ENCODE measurements at places on chromosomes 16 and 17.

- no peak for DNase-seq
Measured at GRCh38 chr17:55155856-55156560, 108.8 kb upstream of the HLF start.

DNA sequence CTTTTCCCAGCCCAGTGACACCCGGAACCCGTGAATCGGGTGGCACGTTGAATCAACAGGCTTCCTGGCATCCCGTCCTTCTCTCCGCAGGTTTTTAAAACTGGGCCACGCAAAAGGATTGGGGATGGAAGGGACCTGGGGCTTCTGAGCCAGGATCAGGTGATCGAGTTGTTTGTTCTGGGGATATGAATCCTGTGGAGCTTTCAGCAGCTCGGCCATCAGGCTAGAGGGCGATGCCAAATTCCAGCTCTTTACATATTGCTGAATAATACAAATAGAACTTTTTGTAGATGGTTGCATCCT is 473 bp downstream of the SUPT6H start:
- no peak for DNase-seq

- no peak for DNase-seq
Measured at GRCh38 chr16:74842413-74842812, 67.8 kb upstream of the FA2H start.

DNA sequence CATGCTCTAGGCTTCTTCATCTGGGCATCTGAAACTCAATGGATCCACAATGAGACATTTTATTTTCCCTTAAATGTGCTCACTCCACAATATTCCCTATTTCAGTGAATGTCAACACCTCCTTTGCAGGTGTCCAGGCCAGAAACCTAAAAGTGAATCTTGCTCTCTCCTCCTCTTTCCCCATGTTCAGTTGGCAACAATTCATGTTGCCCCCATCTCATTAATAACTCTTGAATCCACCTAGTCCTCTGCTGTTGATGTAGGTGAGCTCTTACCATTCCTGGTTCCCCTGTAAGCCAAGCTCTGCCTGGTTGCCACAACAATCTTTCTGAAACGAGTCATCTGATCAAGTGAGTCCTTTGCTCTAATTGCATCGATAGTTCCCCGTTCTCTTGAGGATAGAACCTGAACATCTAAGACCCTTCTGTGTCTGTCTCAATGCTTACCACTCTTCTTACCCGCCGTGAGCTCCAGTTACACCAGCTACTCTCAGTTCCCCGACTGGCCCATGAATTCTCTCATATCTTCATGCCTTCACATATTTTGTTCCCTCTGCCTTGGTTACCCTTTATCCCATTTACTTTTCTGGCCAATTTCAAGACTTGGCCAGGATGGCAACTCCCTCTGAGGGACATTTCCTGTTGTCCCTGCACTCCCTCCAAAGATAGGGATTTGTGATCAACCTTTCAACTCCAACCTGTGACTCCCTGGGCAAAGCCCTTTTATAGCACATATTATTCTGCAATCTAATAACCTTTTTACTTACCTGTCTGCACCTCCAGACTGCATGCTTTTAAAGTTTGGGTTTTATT is 35.9 kb downstream of the HLF start:
- no peak for DNase-seq

DNA sequence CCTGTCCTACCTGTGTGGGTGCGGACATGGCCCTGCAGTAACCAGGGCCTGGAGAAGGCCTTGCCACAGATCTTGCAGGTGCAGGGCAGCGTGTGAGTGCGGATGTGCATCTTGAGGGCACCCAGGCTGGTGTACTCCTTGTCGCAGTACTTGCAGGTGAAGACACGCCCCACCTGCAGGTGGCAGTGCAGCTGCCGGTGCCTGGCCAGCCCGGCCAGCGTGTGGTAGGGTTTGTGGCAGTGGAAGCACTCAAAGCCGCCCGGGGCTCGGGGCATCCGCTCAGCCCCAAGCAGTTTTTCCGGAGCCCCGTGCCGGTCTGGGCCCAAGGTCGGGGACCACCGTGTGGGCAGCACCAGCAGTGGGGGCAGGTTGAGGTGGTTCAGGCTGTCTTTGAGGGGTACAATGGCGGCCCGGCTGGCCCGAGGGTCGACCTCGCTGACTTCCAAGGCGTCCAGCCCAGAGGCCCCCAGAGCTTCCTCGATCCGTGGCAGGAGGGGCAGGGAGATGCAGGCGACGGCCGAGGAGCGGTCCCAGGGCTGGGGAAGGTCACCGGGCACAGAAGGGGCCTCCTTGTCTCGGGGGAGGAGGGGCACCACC is 5.1 kb downstream of the SNAI3 start:
- DNase-seq: no peak

- no peak for DNase-seq
Measured at GRCh38 chr16:88810166-88810911, 1.4 kb downstream of the APRT start.
